ENCODE measurements at places on chromosomes 12 and 14. TPM values are rescaled to one million over a fixed set of nuclear protein-coding genes. Genes with fewer than 3 reads are reported as not detected.

The CLEC1B gene
- not detected for total RNA-seq

DNA sequence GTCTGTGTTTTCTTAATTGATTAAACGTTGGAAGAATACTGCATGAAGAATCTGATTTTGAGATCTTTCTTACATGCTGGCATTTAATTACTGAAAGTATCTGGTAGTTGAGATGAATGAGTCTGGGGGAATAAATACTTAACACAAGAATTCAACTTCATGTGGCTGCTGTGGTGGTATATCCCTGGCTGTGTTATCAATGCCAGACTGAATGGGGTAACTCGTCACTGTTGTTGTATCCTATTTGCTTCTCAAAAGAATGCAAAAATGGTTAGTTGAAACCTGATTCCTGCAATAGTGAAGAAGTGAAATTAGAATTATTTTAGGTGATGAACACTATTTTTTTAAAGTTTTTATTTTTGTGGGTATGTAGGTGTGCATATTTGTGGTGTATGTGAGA is 72.5 kb downstream of the HMGA2 start:
- peaks cover 47% of the 10 kb centered on the region for H3K27me3 ChIP-seq
- no peak overlapping the region for H3K4me3 ChIP-seq
- H3K36me3 ChIP-seq = no peaks in the 10 kb centered on the region
- no peak overlapping the region for H3K27ac ChIP-seq
- H3K4me1 ChIP-seq = no peaks in the 10 kb centered on the region
- no peak for DNase-seq

The PSMD9 gene
- total RNA-seq = 56.9 TPM

DNA sequence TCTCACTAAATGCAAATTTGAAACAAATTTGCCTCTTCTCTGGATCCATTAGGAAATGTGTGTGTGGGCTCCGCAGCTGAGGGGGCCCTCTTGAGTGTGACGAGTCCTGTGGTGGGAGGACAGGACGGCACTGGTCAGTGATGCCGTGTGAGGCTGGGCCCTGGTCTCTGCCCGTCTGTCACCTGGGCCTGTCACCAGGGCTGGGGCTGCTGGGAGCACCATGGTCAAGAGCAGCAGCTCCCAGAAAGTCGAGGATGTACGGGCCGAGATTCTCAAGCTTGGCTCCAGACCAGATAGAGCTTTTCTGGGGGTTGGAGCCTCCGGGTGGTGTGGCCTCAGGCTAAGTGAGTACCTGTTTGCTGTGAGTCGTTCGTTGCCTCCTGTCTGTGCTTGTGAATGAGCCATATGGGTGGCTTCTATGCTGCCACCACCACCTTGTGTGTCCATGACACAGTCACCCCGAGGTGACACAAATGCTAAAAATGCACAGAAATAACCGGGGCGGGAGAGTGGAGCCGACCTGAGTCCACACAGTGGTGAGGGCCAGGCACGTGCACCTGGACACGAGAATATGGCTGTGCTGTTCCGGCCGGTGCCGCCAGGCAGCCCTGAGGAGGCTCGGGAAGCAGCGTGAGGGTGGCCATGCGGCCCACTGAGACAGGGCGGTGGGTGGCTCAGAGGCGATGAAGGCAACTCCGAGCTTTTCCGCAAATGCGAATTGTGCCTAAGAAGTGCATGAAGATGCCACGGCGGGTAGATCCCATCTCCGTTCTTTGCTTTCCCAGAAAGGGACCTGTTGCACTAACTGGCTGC is 8.7 kb downstream of the PGAM5 start:
- no peaks in the 10 kb centered on the region for H3K27me3 ChIP-seq
- H3K27ac ChIP-seq = peak overlapping the region; percentile 68
- H3K4me3 ChIP-seq = no peak overlapping the region
- no peak for DNase-seq
- H3K36me3 ChIP-seq = peaks cover 9% of the 10 kb centered on the region
- peaks cover 5% of the 10 kb centered on the region for H3K4me1 ChIP-seq

- H3K4me1 ChIP-seq = no peaks in the 10 kb centered on the region
- H3K27ac ChIP-seq = no peak overlapping the region
- DNase-seq = no peak
- H3K4me3 ChIP-seq = no peak overlapping the region
- no peaks in the 10 kb centered on the region for H3K36me3 ChIP-seq
Measured at GRCh38 chr12:115002434-115002833, 318.5 kb upstream of the TBX3 start.

DNA sequence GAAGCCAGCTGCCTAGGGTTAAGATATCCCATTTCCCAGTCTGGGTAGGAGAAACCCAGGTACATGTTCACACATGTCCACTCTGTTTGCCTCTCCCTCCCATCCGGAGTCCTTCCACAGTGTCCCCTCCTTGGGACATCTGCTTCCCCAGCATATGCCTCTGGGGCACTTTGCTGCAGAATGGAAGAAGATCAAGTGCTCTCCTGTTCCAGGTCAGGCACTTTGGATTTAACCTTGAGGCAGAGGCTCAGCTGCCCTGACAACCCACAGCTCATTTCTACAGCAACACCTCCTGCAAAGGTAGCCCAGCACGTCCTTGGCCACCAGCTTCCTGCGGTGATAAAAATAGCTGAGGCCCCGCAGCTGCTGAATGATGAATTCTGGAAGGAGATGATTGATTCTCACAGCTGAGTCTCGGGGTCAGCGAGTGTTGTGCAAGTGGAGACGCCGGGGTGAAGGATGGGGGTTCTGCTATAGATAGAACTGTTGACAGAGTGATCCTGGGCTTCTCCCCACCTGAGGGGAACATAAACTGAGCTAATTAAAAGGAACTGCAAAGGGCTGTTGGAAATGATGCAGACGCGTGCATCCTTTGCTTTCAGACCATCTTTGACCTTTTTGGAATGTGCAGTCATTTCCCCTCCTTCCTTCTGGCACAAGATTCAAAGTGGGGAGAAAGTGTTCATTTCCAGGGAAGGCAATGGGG is 145.0 kb downstream of the SLC38A6 start:
- no peak for DNase-seq
- H3K36me3 ChIP-seq = no peaks in the 10 kb centered on the region
- no peak overlapping the region for H3K27ac ChIP-seq
- no peak overlapping the region for H3K4me3 ChIP-seq

The NOPCHAP1 gene
- total RNA-seq = 25.8 TPM

DNA sequence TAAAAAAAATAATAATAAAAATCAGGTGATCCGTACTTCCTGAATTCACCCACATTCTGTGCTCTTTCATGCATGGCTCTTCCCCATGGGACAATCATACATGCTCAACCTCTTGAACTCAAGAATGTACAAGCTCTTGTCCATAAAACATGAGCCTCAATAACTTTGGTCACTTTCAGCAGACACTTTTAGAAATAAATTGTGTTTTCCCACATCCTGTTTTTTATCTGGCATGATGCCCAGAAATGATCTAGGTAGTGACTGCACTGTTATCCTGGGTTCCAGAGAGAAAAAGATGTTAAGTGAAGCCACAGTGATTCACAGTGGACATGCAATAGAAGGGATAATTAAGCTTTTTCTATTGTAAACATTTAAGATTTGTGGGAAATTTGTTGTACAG is 537.6 kb upstream of the TMEM132C start:
- H3K27me3 ChIP-seq = no peaks in the 10 kb centered on the region
- H3K4me1 ChIP-seq = no peaks in the 10 kb centered on the region
- no peak overlapping the region for H3K27ac ChIP-seq
- H3K36me3 ChIP-seq = peaks cover 2% of the 10 kb centered on the region

DNA sequence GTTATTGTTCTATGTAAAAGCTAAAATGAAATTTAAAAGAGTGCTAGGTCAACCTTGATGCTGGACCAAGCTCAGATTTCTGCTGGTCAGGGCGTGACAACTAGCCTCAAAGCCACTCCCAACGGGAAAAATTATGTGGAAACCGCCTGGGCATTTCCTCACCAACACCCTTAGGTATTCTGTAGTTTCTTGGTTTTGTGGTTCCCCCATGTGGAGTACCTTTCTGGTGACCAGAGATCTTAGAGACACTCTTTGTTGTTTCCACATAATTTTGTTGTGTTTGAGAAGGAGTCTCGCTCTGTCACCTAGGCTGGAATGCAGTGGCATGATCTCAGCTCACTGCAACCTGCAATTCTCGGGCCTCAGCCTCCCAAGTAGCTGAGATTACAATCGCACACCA is 119.9 kb downstream of the DENND5B start:
- no peak for DNase-seq
- H3K27ac ChIP-seq = no peak overlapping the region
- H3K36me3 ChIP-seq = no peaks in the 10 kb centered on the region
- no peak overlapping the region for H3K4me3 ChIP-seq
- H3K4me1 ChIP-seq = no peaks in the 10 kb centered on the region

The DERA gene
- 26.5 TPM for total RNA-seq

- no peaks in the 10 kb centered on the region for H3K27me3 ChIP-seq
- DNase-seq = no peak
- H3K4me3 ChIP-seq = no peak overlapping the region
- no peaks in the 10 kb centered on the region for H3K4me1 ChIP-seq
Measured at GRCh38 chr12:22306311-22306710, 28.2 kb downstream of the ST8SIA1 start.

DNA sequence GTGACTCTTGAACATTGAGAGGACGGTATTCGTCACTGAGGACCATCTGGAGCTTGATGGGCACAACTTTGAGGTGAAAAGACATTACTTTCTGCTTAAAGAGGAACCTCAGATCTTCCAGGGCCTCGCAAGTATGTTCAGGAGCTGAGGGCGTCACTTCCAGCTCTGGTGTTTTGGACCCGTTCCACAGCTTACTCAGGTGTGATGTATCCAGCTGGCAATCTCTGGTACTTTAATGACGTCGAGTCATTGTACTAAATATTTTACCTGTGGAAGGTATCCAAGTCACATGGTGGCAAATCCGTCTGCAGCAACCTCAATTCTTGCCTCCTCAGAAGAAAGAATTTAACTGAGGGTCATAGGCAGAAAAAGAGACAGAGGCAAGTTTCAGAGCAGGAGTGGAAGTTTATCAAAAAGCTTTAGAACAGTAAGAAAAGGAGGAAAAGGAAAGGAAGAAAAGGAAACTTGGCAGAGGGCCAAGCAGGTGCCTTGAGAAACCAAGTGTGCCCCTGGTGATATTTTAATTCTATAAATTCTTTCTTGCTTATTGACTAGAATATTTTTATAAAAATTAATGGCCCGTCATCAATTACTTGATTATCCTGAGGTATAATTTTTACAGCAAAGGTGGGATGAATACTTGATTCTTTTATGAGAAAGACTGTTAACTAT is 250.6 kb downstream of the AEBP2 start:
- peaks cover 7% of the 10 kb centered on the region for H3K4me1 ChIP-seq
- H3K27ac ChIP-seq = no peak overlapping the region
- peaks cover 8% of the 10 kb centered on the region for H3K27me3 ChIP-seq
- H3K4me3 ChIP-seq = no peak overlapping the region
- H3K36me3 ChIP-seq = peaks cover 2% of the 10 kb centered on the region

DNA sequence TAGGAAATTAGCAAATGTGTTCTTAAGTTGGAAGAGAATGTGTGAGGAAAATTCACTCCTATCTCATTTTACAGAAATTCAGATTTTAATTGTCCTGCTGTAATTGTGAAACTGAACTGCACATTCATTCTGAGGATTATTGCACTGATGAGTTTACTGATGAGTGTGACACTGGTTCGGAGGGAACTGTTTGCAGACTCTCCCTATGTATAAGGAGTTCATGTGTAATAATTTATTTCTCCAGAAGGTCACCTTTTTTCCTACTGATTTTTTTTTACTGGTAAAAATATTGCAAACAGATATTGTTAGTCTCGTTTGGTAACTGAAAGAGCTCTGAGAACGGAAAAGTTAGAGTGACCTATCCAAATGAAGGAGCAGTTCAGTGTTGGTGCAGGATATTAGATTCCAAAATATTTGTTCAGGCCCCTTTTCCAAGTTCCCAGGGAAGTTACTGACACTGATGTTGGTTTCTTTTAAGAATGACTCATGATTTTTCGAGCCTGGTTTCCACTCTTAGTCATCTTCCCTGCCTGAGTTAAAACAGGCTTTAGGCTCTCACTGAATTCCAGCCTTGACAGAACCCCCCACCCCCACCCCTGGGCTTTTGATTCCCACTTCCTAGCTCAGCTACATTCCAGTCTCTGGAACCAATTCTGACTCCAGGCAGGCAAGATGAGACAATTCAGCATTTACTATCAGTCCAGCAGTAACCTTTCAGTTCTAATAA is 18.4 kb downstream of the ANO6 start:
- H3K36me3 ChIP-seq = no peaks in the 10 kb centered on the region
- H3K27me3 ChIP-seq = no peaks in the 10 kb centered on the region
- H3K27ac ChIP-seq = peak overlapping the region; percentile 90
- no peak for DNase-seq

Data from activated T-cell treated with anti-CD3 and anti-CD28 coated beads, Interleukin-2, amount 50 U/mL, for 72 hours (primary cell).